ENCODE measurements at places on chromosomes 6 and 20.

GRCh38 chr6:40325041-40325440 is 262.1 kb downstream of the LRFN2 start:
- no peak for DNase-seq

GRCh38 chr20:47224300-47224791 is 132.2 kb downstream of the ZMYND8 start:
- DNase-seq, result no peak

DNA sequence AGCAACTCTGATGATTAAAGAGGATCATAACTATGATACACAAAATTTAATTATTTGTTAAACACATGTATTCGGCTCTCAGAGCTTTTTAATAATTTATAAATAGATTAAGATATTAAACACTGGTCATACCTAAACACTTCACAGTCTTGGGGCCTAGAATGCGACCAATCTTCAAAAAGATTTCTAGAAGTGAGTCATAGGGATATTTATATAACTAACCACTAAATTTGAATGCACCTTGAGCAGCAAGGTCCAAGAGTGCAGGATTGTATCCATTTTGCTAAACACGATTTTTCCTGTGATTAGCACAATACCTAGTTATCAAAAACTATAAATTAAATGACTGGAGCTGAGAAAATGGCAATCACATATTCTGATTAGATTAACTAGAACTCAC is 709.3 kb downstream of the EPHA7 start:
- no peak for DNase-seq

DNA sequence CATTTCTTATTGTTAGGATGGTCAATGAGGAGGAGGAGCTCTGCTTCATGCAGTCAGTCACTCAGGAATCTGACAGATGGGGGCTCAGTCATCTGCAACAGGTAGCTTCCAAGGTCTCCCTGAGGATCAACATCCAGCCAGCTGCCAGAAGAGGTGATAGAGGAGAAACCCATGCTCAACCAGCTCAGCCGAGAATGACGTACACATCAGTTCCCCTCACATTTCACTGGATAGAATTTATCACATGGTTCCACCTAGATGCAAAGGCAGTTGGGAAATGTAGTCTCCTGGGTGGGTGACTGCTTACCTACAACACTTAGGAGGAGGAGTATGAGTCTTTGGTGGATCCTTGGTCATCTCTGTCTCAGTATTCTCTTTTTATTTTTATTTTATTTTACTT is 144.5 kb downstream of the CEBPB start:
- DNase-seq, result peak; percentile 57

- peak; percentile 7 for DNase-seq
Measured at GRCh38 chr20:38581013-38581412, at the start of gene ADIG. ADIG (plus strand) TSS chr20:38581197; CDS start chr20:38581251, 54 bp downstream.

DNA sequence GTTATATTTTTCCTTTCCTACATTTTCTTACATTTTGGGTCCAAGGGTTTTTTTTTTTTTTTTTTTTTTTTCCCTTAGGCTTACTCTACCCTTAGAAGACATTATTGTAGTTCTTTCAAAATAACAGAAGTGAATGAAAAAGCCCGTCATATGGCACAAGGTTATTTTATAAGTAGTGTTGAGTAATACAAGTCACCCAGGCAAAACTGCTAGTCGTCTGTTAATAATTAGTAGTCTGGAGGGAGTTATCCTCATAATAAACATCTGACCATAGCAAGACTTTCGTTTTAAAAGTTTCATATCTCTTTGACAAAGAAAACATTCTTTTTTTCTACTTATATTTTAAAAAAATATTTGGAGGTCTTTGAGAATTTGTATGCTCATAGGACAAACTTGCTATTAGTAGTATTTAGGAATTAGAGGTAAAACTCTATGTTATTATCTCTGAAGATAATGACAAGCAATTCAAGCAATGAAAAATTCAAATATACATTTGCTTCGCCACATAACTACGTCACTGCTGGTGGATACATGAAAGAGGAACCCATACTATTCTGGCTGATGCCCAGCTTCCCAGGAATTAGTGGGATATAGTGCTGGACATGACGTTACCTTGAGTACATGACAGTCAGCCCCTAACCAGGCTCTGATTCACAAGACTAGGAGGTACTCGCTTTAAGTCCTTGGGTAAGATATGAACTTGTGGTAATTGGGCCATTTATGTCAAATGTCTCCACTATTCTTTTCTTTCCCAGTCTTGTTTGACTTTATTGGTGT is 532.8 kb downstream of the GRIK2 start:
- DNase-seq, result no peak

- DNase-seq, result peak; percentile 36
Measured at GRCh38 chr6:292506-293192, 362 bp downstream of the DUSP22 start.

GRCh38 chr20:38692436-38693411 is 31.6 kb upstream of the SLC32A1 start:
- DNase-seq, result peak; percentile 80

DNA sequence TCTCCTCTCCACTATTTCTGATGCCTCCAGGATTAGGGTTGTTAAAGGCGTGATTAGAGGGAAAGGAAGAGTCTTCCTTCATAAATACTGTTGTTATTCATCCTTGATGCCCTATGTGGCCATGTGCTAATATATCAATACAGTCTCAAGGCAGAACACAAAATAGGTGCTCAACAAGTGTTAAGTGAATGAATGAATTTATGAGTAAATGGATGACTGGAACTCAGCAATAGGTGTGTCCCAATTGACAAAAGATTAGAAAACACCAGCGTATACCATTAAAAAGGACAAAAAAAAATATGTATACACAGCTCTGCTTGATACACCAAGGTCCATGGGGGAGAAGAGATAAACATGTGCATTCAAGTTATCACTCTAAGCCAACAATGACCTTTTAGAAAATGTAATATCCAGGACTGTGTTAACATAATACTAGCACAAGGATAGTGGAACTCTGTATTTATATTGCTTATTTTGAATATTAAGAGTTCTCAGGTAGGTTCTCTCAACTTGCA is 171.2 kb upstream of the MYLIP start:
- DNase-seq, result no peak

All from PC-3 (cell line).